Caco-2 (cell line): ENCODE measurements at places on chromosomes 16 and 17. TPM values are rescaled to one million over a fixed set of nuclear protein-coding genes. Genes with fewer than 3 reads are reported as not detected.

GRCh38 chr17:20189979-20190378 lies 180.8 kb downstream of the SPECC1 start:
- peak overlapping the region; percentile 56 for H3K27ac ChIP-seq
- H3K36me3 ChIP-seq, result no peaks in the 10 kb centered on the region
- H3K4me3 ChIP-seq, result no peak overlapping the region
- peaks cover 20% of the 10 kb centered on the region for H3K4me1 ChIP-seq

- no peaks in the 10 kb centered on the region; the same call in 1 of the 2 replicates for H3K27me3 ChIP-seq
- H3K27ac ChIP-seq, result no peak overlapping the region
- H3K4me1 ChIP-seq, result no peaks in the 10 kb centered on the region
Measured at GRCh38 chr16:55605754-55606336, 39.4 kb downstream of the CAPNS2 start.

GRCh38 chr16:78281115-78281514 lies 181.7 kb downstream of the WWOX start:
- DNase-seq, result no peak
- peaks cover 2% of the 10 kb centered on the region; the same call in 1 of the 2 replicates for H3K36me3 ChIP-seq
- no peaks in the 10 kb centered on the region for H3K27me3 ChIP-seq

- no peaks in the 10 kb centered on the region for H3K27me3 ChIP-seq
- peaks cover 8% of the 10 kb centered on the region for H3K4me1 ChIP-seq
- H3K27ac ChIP-seq, result peak overlapping the region; percentile 98
Measured at GRCh38 chr16:74667255-74667700, 601 bp upstream of the RFWD3 start.

DNA sequence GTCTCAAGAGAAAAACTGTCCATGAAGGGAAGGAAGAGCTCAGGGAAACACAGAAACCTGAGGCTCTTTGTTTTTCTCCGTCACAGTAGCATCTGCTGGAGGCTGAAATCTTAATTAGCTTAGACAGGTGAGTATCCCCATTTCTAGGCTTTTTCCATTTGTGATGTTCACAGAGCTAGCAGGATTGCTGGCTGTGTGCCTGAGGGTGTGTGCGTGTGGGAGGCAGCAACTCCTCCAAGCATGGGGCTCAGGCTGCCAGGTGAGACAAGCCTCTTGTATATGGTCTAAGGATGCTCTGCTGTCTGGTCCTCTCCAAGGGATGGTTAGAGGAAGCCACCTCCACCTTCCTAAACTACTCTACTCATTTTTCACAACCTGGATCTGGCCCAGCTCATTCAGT lies 569.9 kb downstream of the HS3ST4 start:
- H3K27me3 ChIP-seq, result no peaks in the 10 kb centered on the region
- DNase-seq, result no peak
- H3K4me1 ChIP-seq, result no peaks in the 10 kb centered on the region
- no peak overlapping the region for H3K27ac ChIP-seq
- H3K36me3 ChIP-seq, result no peaks in the 10 kb centered on the region

DNA sequence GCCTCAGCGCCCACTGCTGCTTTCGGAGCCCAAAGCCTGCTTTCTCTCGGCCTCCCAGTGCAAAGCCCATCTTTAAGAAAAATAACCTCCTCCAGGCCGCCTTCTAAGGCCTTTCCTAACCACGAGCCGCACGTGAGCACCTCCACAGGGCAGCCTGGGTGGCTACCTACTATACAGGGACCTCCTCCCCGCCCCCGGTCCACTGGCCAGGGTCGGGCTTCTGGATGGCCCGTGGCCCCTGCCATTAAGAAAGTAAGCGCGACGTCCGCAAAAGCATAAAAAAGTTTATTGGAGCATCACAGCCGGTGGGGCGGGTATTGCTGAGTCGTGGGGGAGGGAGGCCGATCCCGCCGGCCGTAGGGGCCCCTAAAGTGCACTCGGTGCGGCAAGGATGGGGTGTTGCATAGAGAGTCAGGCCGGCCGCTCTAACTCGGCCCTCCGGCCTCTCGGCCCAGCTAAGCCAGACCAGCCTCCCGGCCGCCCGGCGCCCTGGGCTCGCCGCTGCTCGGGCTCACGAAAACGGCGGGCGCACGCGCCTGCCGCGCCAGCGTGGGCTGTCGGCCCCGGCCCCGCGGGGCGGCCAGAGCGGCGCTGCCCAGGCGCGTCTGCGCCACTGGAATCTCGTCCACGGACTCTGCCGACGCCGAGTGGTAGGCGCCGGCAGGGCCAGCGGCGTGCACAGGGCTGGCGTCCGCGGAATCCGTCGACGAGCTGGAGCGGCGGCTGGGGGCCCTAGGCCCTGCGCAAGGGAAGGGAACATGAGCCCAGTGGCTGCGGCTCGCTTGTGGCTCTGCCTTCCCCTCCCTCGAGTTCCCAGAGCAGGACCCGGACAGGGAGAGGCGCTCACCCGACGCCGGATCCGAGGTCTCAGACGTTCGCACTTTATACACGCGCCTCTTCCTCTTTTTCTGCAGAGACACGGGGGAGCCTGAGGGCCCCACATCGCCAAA lies 1.1 kb upstream of the TPPP3 start:
- no peak overlapping the region for H3K4me3 ChIP-seq
- H3K27me3 ChIP-seq, result no peaks in the 10 kb centered on the region
- no peak for DNase-seq
- no peaks in the 10 kb centered on the region for H3K36me3 ChIP-seq

DNA sequence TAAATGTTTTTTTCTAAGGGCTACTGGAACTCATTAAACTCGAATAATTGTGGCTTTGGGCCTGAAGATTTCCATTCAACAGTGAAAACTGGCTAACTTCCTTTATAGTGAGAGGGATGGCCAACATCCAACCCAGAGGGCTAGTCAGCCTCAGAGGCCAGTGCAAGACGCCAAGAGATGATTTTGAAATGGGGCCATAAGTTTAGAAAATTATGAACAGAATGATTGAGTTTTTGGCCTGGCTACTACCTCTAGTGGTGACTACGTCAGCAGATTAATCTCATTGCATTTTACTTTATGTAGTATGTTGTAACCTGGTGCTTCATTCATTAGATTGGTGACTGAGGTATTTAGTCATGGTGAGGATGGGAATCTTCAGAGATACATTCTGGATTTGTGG lies 28.4 kb downstream of the HAPSTR1 start:
- no peaks in the 10 kb centered on the region for H3K27me3 ChIP-seq
- H3K4me1 ChIP-seq, result no peaks in the 10 kb centered on the region; the same call in 1 of the 2 replicates
- peaks cover 2% of the 10 kb centered on the region for H3K36me3 ChIP-seq
- no peak for DNase-seq

DNA sequence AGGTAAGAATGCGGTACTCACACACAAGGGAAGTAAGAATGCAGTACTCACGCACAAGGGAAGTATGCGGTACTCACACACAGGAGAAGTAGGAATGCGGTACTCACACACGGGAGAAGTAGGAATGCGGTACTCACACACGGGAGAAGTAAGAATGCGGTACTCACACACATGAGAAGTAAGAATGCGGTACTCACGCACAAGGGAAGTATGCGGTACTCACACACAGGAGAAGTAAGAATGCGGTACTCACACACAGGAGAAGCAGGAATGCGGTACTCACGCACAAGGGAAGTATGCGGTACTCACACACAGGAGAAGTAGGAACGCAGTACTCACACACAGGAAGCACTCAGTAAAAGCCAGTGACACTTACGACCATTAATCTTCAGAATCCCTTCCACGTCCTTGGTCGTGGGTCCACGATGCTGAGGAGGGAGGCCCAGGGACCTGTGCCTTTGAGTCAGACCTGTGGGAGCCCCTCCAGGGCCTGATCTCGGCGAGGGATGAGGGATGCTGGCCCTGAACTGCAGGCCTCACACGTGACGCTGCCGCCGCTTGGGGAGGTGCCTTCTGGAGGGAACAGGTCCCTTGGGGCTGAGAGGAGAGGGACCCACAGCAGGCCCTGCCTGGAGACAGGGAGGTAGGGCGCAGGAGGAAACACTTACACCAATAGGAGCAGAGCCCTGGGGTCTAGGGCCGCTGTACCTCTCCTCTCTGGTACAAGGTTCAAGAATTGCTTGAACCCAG lies 20.2 kb downstream of the ABR start:
- no peak overlapping the region for H3K27ac ChIP-seq
- H3K4me1 ChIP-seq, result no peaks in the 10 kb centered on the region
- no peak for DNase-seq
- no peaks in the 10 kb centered on the region for H3K27me3 ChIP-seq
- H3K36me3 ChIP-seq, result no peaks in the 10 kb centered on the region

GRCh38 chr17:67245073-67245693 lies at the start of gene HELZ:
TSS of gene HELZ (minus strand) at chr17:67245196. CDS start at chr17:67218804, 26,392 bp downstream.
- H3K4me1 ChIP-seq, result peaks cover 36% of the 10 kb centered on the region
- peak; percentile 92 for DNase-seq
- peak within 1 kb of the TSS; percentile 93 for H3K27ac ChIP-seq
- no peaks in the 10 kb centered on the region for H3K27me3 ChIP-seq
- no peaks in the 10 kb centered on the region for H3K36me3 ChIP-seq
- peak within 1 kb of the TSS; percentile 92 for H3K4me3 ChIP-seq

The KRT27 gene
- not detected in 2 replicates for total RNA-seq
